ENCODE measurements at places on chromosomes 3 and 15.

DNA sequence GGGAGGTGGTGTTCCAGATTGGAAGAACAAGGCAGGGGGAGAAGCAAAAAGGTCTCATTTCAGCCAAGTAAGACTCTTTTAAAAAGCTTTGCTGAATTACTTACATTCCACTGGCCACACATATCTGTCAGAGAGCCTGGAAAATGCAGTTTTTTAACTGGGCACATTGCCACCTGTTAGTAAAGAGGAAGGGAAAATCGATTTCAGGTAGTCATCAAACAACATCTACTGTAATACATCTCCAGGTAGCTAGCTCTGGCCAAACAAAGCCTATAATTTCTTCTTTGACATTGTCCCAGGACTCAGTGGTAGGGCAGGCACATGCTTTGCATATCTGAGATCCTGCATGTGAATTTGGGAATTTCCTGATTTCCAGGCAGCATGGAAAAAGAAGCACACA lies 480.7 kb upstream of the SUCLG2 start:
- no peak for DNase-seq

GRCh38 chr3:15284121-15284889 lies 48.1 kb downstream of the SH3BP5 start:
- no peak for DNase-seq

GRCh38 chr3:52144796-52145735 lies 9.2 kb downstream of the POC1A start:
- DNase-seq: no peak

DNA sequence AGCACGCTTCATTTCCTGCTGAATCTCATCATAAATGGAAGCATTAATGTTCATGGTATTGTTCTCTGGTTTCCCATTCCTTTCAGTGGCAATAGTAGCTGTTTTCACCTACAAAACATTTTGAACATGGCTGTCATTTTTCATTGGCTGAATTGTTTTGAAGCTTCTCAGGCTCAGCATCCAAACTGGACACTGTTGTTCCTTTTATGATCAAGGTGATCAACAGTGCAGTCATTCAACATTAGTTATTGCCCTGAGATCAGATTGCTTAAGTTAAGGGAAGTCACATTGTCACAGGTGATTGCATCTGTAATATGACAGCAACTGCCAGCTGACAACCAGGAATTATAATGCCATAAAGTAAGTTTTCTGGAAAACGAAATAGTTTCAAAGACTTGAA lies 46.9 kb downstream of the SATB1 start:
- no peak for DNase-seq

GRCh38 chr3:186596568-186597287 lies 16.1 kb upstream of the AHSG start:
- no peak for DNase-seq

GRCh38 chr15:33234020-33234461 lies 39.5 kb upstream of the FMN1 start:
- no peak for DNase-seq

DNA sequence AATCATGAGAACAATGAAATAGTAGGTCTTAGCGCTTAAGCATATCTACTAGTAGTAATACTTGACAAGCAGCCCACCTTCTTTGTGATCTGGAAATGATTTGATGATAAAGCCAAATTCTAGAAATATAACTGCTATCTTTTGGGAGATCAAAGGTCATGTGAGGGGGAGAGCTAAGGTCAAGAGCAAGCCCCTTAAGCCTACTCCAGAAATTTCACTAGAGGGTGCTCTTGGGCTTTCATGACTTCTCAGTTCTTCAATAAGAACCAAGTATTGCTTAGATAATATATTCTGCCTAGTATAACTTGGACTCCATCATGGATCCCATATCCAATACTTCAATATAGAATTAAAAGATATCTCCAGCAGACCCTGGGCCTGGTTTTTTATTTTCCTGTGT lies 319.6 kb downstream of the ZBTB20 start:
- no peak for DNase-seq

DNA sequence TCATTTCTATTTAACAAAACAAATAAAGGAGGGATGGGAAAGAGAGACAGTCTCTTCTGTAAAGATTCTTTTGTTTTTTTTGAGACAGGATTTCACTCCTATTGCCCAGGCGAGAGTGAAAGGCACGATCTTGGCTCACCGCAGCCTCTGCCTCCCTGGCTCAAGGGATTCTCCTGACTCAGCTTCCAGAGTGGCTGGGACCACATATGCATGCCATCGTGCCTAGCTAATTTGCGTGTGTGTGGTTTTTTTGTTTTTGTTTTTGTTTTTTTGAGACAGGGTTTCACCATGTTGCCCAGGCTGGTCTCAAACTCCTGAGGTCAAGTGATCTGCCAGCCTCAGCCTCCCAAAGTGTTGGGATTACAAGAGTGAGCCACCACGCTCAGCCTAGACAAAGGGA lies 23.3 kb downstream of the STAG1 start:
- no peak for DNase-seq

GRCh38 chr3:47291158-47291753 lies 8.5 kb downstream of the KLHL18 start:
- no peak for DNase-seq

DNA sequence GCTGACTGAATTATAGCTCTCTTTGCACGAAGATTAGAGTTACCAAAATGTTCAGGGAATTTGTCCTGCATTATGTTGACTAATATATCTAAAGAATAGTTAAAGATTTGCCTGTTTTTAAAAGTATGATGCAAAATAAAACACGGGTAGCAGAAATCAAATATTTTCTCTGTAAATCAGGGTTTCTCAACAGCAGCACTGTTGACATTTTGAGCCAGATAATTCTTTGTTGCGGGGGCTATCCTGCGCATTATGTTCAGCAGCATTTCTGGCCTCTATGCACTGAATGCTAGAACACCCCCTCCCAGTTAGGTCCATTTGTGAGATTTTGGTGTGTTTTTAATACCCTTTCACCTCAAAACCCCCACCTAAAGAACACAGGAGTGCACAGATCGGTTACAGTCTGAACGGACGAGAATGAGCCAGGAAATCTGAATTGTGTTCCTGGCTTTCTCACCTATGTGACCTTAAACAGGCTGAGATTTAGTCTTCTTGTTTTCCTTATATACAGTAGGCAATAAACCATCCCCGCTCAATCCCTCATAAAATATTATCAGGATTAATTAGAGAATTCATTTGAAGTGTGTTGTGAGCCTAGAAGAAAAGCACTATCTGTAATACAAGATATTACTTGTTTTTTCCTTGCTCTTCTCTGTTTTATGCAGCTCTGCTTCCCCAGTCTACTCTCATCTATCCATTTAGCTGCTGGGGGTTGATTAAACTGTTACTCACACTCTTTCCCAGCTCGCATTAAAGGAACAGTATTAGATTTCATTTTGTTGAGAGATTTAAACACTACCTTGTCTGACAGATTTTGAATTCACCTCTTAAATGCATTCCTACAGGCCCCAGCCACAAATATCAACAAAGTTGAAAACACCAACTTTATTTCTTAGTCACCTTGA lies 247.5 kb upstream of the GOLIM4 start:
- DNase-seq: no peak

- no peak for DNase-seq
Measured at GRCh38 chr15:22941179-22941578, 39.0 kb downstream of the CYFIP1 start.

DNA sequence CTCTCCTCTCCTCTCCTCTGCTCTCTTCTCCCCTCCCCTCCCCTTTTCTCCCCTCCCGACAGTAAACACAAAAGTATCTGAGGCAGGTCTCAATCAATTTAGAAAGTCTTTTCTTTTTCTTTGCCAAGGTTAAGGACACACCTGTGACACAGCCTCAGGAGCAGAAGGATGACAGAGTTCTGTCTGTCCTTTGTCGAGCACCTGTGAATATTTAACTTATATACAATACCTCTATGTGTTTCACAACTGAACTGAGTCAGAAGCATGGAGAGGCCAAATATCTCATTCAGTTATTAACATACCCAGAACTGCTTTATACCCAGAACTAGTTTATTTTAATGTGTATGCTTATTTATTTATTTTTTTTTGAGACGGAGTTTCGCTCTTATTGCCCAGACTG lies 81.1 kb upstream of the ROBO1 start:
- no peak for DNase-seq

DNA sequence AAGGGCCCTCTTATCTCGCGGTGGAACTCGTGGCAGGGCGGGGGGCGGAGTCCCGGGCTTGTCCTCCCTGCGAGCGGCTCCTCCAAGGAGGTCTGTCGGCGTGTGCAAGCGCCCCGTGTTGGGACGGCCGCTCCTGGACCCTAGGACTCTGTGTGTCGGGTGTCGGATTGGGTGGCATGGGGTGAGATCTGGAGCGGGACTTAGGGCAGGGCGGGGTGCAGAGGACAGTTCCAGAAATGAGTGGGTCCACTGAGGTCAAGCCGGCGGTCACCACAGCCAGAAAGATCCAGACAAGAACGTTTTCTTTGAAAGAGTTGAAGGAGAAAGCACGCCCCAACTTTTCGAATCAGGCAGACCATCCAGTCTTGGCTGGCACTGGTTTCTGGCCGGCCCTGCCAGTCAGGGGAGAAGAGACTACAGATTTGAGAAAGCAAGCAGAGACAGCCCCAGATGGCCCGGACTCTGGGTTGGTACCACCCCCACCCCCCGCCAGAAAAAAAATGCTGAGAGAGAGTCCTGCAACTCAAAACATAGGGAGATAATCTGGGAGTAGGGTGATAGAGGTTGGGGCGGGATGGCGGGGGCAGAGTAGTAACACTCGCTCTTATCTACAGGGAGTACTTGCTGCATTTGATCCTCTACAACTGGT lies 784 bp upstream of the CISH start:
- no peak for DNase-seq

DNA sequence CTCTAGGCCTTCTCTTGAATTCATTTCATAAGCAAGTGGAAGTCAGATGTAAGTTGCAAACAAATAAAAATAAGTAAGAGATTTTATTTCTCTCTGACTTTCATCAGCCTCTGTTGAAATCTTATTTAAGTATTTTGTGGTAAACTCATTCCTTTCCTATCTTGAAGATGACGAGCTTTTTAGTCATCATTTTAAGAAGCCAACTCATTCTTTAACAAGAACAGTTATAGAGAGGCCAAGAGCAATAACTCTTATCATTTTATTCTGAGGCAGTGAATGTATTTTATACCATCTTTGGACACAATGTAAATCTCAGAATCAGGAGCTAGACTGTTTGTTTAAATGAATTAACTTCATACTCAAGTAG lies 147.5 kb upstream of the MBNL1 start:
- DNase-seq: no peak

GRCh38 chr3:105448338-105448982 lies 81.8 kb downstream of the ALCAM start:
- no peak for DNase-seq

DNA sequence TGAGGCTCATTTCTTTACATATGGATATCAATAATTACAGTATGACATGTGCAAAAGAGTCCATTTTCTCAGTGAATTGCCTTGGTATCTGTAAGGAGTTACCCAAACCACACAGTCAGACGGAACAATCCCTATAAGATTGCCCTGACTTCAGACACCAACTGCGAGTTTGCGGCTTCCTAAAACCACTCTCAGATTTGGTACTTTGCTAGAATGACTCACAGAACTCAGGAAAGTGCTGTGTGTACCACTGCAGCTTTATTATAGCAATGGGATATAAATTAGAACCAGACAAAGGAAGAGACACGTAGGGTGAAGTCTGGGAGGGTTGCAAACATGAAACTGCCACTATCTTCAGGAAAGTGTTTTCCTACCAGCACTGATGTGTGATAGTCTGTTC lies 45.8 kb upstream of the ATP13A3 start:
- no peak for DNase-seq

DNA sequence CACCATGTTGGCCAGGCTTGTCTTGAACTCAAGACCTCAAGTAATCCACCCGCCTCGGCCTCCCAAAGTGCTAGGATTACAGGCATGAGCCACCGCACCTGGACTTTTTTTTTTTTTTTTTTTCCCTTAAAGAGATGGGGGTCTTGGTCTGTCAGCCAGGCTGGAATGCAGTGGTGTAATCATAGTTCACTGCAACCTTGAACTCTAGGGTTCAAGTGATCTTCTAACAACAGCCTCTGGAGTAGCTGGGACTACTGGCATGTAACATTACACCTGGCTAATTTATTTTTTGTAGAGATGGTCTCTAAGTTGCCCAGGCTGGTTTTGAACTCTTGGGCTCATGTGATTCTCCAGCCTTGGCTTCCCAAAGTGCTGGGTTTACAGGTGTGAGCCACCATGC lies 81.6 kb downstream of the ANKRD28 start:
- DNase-seq: no peak

DNA sequence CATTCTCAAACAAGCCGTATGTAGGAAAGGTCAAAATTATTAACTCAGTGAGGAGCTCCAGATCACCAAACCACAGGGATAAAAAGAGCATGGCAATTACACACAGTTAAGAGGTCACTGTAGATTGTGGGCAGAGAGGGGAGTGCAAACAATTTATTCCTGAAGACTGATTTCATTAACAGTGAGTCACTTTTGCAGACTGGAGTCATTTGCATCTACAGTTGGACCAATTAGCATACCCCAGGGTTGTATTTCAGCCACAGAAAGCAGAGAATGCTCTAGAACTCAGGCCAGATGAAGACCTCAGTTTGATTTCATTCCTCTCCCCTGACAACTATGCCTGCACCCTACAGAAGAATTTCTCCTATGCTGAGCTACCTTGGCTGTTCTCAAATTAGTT lies 40.1 kb downstream of the SETMAR start:
- no peak for DNase-seq

GRCh38 chr3:108036984-108037741 lies 53.7 kb downstream of the CD47 start:
- DNase-seq: no peak

GRCh38 chr3:56683122-56683817 lies at the start of gene TASOR:
Gene TASOR, minus strand, starts transcription at chr3:56683265. Its CDS starts 259 bp downstream, at chr3:56683006.
- peak; percentile 67 for DNase-seq

- no peak for DNase-seq
Measured at GRCh38 chr3:192122832-192123594, 604.3 kb downstream of the FGF12 start.

GRCh38 chr3:79314544-79314943 lies 453.3 kb downstream of the ROBO1 start:
- no peak for DNase-seq

GRCh38 chr3:139970526-139970925 lies 35.5 kb downstream of the CLSTN2 start:
- no peak for DNase-seq

GRCh38 chr15:40327457-40327856 lies 4.0 kb downstream of the INAFM2 start:
- no peak for DNase-seq

- DNase-seq: no peak
Measured at GRCh38 chr15:31869686-31870307, 160.5 kb upstream of the CHRNA7 start.

DNA sequence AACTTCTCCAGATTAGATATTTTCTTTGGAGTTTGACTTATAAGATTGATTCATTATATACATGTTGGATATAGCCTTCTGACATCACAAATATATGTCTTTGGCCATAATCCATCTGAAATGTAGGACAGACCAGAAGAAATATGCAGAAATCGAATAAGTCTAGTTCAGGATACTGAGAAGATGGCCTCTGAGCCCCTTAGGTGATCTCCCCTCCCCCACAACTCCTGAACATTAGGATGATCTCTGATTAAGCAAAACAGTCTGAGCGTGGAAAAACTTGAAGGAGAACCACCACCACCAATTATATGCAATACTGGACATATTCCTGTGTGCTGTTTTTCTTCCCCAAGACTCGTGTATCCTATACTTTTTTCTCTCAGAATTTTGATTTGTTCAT lies 3.2 kb downstream of the SETD5 start:
- DNase-seq: no peak

GRCh38 chr15:99386391-99386790 lies 135.1 kb downstream of the LRRC28 start:
- DNase-seq: no peak

GRCh38 chr15:32819448-32819847 lies 101.6 kb downstream of the GREM1 start:
- DNase-seq: no peak

- no peak for DNase-seq
Measured at GRCh38 chr3:51539291-51539941, 897 bp downstream of the RAD54L2 start.

Measured in NK-92 treated with Interleukin-12 subunit alpha and Interleukin-12 subunit beta, amount 100 ng/mL, for 24 hours (cell line).